Nucleus accumbens (tissue), 56 donors: ENCODE measurements at places on chromosomes 6 and 20.

DNA sequence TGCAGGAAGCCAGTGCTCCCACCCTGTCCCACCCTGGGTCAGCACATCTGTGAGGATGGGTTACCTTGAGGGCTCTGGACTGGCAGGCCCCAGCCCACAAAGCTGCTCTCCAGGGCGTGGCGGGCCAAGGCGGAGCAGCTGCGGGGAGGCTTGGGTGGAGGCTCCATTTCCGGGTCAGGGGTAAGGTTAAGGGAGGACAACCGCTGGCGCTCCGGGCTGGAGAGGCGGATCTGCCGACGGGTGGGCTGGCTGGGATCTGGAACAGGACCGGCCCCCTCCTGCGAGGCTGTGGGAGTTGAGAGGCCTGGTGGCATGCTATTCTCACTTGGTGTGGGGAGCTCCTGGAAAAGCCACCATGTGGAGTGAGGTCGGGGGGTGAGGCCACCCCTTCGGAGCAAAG, 5.5 kb downstream of the SMPD2 start:
- no peak for DNase-seq

DNA sequence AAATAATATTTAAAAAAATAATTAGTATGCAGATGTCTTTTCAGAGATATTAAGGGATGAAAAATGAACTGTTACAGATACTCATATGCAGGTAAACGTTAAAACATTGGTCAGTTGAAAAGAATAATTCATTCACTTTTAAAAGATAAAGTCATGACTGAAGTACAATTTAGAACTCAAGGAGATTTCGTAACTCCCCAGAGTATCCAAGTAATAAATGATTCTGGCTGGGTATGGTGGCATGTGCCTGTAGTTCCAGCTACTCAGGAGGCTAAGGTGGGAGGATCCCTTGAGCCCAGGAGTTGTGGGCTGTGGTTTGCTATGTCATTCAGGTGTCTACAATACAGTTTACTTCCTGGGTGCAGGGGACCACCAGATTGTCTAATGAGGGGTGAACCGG, 122.3 kb upstream of the TMEM181 start:
- DNase-seq = no peak

GRCh38 chr6:132190815-132191175, 210.5 kb downstream of the MOXD1 start:
- no peak for DNase-seq

DNA sequence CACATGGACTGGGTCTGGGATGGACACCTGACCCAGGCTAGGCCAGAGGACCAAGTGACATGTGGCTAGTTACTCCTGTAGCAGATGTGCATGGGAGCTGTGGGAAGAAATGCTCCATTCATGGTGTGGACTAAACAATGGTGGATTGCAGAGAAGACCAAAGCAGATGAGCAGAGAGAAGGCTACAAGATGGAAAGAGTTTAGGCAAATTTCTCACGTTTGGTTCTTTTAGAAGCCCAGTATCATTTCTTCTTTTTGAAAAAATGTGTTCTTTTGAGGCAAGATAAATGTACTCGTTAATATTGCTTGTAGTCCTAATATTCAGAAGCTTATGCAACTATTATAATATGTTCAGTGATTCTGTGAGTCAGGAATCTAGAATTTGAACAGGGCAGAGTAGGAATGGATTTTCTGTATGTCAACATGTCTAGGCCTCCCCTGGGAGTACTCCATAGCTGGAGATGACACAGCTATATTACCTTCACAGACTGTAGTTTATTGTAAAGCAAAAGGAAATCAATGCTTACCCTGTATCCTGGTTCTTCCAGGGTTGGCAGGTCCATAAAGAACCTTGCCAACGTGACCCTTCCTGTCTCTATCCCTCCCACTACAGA, 2.3 kb upstream of the BTN2A1 start:
- DNase-seq = no peak

DNA sequence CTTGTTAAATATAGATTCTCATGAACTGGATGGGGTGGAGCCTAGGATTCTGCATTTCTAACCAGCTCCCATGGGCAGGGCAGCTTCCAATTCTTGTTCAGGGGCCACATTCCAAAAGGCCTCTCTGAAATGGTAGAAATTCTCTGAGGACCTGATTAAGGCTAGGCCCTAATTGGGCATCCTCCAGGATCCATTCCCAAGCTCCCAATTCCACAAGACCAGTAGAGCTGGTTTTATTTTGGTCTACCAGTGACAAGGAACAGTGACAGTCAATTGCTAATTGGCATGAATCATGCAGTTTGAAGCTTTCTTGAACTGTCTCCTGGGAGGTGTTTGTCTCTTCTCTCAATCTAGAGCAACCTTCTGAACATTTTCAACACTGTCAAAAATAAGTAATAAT, 3.0 kb downstream of the THBD start:
- DNase-seq = no peak

GRCh38 chr20:19978511-19979210, 38.5 kb upstream of the NAA20 start:
- DNase-seq = no peak

DNA sequence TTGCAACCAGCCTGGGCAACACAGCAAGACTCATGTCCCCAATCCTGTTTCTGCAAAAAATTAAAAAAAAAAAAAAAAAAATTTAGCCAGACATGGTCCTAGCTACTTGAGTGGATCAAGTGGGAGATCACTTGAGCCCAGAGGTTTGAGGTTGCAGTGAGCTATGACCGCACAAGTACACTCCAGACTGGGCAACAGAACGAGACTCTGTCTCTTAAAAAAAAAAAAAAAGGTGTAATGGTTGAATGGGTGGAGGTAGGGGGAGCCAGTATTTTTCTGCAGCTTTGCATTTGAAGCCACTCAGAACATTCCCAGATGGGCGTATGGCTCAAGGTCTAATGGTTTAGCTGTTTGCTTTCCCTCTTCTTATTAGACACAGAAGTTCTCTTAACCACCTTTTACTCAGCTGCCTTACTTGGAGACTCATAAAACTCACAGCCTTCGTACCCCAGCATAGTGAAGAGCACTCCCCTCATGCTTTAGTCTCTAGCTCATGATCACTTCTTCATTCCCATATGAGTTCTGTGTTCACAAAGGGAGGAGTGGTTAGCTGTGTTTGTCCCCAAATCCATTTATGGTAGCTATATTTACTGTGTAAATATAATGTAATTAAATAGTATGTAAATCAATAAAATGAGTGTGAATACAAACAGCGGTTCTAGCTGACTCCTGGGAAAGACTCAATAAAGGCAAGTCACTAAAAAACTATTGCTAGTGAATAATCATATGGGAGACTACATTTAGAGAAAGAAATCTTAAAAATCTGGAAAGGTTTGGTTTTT, 9.0 kb downstream of the FKBP1A start:
- no peak for DNase-seq

- DNase-seq = no peak
Observed at GRCh38 chr6:118881440-118882313, 12.3 kb upstream of the ASF1A start.

GRCh38 chr6:9121549-9121948, 686.2 kb upstream of the SLC35B3 start:
- no peak for DNase-seq

GRCh38 chr6:56374841-56375369, 127.5 kb upstream of the COL21A1 start:
- DNase-seq = no peak

DNA sequence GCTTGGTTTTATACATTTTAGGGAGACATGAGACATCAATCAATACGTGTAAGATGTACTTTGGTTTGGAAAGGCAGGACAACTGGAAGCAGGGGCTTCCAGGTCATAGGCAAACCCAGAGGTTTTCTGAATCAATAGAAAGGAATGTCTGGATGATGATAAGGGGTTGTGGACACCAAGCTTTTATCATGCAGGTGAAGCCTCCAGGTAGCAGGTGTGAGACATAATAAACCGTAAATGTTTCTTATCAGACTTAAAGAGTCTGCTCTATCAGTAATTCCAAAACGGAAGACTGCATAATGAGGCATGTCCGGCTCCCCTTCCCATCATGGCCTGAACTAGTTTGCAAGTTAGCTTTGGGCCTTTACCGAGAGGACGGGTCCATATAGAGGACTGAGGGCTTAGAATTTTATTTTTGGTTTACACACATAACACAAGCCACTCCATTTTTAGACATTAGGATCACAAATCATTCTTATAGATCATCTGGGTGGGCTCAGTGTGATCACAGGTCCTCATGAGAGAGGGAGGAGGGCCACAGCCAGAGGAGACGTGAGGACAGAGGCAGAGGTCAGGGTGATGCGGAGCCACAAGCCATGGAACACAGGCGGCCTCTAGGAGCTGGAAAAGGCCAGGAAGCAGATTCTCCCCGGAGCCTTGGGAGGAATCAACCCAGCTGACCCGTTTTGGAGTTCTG, 10.7 kb upstream of the SERPINB9 start:
- no peak for DNase-seq

GRCh38 chr20:9919271-9920014, 80.6 kb upstream of the PAK5 start:
- no peak for DNase-seq

DNA sequence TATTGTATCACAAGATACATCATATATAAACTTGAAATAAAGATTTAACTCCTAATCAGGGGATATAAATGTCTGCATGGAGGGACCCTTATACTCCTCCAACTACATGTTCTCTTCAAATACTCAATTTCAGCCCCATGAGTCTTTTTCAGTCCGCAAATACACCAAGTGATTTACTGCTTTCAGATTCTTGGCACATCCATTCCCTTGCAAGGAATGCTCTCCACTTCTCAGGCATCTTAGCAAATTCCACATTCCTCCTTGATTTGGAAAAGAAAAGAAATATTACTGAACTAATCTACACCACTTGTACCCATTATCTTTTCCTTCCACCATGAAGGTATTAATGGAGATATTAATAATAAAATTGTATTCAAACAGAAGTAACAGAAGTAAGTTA, 999.4 kb upstream of the GJE1 start:
- no peak for DNase-seq

DNA sequence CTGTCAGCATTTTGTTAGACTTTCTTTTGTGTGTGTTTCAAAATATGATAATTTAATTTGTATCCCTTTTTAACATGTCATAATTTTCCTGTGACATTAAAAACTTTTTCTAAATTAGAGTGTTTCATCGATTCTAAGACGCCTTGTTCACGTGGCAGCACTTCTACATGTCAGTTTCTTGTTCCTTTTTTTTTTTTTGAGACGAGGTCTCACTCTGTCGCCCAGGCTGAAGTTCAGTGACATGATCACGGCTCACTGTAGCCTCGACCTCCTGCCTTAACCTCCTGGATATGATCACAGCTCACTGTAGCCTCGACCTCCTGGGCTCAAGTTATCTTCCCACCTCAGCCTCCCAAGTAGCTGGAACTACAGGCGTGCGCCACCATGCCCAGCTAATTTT, 27.6 kb upstream of the ADRM1 start:
- no peak for DNase-seq

DNA sequence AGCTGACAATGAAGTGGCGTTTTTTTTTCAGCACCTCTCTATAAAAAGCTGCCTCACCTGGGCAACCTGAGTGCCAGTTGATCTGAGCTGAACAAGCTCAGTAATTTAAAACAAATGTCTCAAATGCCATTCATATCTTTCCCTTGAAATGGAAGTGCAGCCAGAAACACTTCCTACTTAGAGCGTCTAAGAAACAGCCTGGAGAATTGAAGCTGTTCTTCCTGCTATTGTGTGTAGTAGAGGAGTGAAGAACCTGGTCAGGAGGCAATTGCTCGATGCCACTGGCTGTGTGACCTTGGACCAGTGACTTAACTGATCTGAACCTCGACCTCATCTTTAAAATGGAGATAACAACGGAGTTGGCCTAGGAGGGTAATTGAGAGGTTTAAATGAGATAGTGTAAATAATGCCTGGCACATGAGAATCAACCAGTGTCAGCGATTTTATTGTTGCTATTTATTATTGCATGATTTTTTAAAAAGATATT, 95.4 kb upstream of the FOXQ1 start:
- DNase-seq = no peak

DNA sequence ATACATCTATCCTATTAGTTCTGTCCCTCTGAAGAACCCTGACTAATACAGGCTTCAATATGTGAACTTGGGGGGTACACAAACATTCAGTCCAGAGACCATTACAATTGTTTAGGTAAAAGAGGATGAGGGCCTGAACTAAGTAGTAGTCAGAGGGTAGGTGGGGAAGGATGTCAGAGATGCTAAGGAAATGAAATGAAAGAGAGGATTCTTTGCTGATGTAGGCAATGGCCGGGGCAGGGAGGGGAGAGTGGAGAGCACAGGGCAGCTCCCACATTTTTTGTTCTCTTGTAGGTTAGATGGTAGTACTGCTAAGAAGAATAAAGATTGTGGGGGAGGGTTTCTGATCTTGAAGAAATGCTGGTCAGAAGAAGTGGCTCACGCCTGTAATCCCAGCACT, 60.8 kb downstream of the SOX4 start:
- no peak for DNase-seq

- DNase-seq = no peak
Observed at GRCh38 chr6:166408936-166409755, 26.4 kb upstream of the MPC1 start.

DNA sequence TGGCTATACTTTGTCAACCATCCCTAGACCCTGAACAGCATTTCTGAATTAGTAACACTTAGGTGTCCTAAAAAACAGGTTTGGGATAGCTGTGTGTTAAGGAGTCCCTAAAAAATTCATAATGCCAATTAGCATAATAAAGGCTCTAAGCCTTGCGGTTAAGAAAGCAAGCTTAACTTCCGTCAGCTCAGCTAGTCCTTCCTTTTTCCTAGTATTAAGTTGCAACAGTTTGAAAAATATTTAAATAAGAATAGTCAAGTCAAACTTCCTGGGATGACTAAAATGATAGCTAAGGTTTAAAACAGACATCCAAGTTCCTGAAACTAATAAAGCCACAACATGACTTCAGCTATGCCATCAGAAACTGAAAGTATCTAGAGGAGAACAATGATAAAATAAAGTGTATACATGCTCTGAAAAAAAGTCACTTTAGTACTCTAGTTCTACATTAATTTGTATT, 3.5 kb downstream of the AKIRIN2 start:
- no peak for DNase-seq

GRCh38 chr6:167846997-167847606, 20.4 kb downstream of the AFDN start:
- no peak for DNase-seq

DNA sequence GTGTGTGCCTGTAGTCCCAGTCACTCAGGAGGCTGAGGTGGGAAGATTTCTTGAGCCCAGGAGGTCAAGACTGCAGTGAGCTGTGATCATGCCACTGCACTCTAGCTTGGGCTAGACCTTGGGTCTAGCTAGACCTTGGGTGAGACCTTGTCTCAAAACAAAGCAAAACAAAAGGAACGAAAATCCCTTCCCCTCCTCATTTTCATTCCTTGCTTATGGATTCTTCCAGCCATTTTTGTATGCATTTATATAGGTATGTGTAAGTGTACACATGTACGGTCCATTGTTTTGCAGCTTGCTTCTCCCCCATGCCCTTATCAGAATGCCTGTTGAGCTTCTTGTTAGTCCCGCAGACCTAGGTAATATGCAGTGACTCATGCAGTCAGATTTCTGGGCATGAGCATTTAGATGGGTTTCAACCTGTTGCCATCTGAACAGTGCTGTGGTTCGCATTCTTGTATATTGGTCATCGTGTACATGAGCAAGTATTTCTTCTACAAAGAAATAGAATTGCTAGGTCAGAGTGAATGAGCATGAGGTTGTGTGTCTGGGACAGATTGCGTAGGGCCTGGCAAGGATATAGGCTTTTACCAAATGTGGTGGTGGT, 73.2 kb downstream of the ATRN start:
- no peak for DNase-seq
